Muscle of leg (tissue), 16 donors: ENCODE measurements at places on chromosomes 3 and 15. TPM values are rescaled to one million over a fixed set of nuclear protein-coding genes. Genes with fewer than 3 reads are reported as not detected.

The DUT gene
- total RNA-seq = 102 TPM

The RPSA gene
- total RNA-seq = 1,762 TPM

The PLA2G4B gene
- 7.2 TPM for total RNA-seq

The GALNT15 gene
- total RNA-seq = 2.0 TPM

The NR2E3 gene
- total RNA-seq = 3.4 TPM

The MYZAP gene
- total RNA-seq = 2.9 TPM

The NDN gene
- 200 TPM for total RNA-seq

DNA sequence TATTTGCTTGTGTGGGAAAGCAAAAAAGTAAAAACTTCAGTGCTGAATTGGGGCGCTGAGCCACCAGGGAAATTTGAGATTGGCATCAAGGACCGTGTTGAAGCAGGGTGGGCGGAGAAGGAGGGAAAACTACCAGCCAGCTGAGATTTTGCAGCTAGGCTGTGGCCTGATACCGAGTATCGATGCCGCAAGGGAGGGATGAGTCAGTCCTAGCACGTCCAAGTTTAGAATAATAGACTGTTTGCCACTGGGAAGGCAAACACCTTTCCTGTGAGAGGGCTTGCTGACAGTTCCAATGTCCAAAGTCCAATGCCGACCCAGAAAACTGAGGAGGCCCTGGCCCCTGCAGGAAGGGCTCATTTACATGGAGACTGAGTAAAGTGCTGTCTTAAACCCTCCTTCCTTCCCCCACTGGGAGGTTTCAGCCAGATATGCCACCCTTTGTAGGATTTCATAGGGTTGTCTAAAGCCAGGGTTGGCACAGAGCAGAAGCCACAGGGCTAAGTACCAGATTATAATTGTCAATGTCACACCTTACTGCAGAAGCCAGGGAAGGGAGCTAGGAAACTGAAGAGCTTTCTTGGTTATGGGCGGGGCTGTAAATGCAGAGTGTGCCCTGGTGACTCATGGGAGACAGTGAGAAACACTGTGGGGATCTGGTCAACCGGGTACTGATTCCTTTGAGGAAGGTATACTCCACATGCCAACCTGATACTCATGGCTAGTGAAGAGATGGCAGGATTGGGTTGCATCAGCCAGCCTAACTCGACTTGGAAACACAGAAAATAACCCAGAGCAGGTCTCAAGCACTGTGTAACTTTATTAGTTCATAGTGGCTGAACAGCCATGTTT, 28.4 kb upstream of the PIK3CB start:
- peaks cover 13% of the 10 kb centered on the region for H3K4me1 ChIP-seq
- peak overlapping the region; percentile 72 for H3K27ac ChIP-seq
- H3K27me3 ChIP-seq = no peaks in the 10 kb centered on the region
- no peaks in the 10 kb centered on the region for H3K36me3 ChIP-seq

GRCh38 chr3:141114179-141114745, 63.1 kb downstream of the SPSB4 start:
- H3K4me3 ChIP-seq = no peak overlapping the region
- peak; percentile 51 for DNase-seq
- H3K4me1 ChIP-seq = peaks cover 45% of the 10 kb centered on the region
- H3K36me3 ChIP-seq = peaks cover 2% of the 10 kb centered on the region
- H3K27me3 ChIP-seq = no peaks in the 10 kb centered on the region
- peak overlapping the region; percentile 96 for H3K27ac ChIP-seq

GRCh38 chr15:101313041-101313761, 18.2 kb upstream of the SNRPA1 start:
- H3K4me1 ChIP-seq = peaks cover 3% of the 10 kb centered on the region
- H3K27me3 ChIP-seq = no peaks in the 10 kb centered on the region
- no peak overlapping the region for H3K27ac ChIP-seq
- H3K36me3 ChIP-seq = no peaks in the 10 kb centered on the region

DNA sequence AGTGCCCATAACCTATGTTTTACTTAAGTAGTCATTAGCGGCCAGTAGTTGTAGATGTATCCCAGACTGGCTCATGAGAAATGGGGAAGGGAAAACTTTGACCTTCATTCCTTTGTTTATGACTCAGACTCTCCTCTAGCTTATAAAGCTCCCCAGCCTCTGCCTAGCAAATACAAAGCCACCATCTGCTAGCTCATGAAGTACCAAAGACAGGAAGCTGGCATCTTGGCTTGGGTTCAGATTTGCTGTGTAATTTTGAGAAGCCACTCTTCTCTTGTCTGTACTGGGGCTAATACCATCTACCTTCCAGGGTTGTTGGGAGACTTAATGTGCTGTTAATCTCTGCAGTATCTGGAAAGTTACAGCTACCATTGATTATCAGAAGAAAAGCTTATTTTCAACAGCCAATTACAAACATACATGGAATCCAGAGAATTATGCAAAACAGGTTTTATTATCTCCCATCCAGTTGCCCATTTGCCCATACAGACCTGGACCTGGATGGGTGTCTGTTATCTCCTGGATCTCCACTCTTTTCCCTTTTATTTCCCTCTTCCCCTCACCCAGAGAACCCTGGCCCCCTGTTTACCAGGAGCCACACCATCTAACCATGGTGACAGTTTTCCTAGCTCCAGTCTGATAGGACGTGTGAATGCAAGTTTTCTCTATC, 153.8 kb downstream of the SEMA6D start:
- H3K27ac ChIP-seq = no peak overlapping the region
- no peaks in the 10 kb centered on the region for H3K27me3 ChIP-seq
- H3K4me3 ChIP-seq = no peak overlapping the region
- H3K4me1 ChIP-seq = peaks cover 20% of the 10 kb centered on the region

- no peak overlapping the region for H3K4me3 ChIP-seq
- no peak for DNase-seq
- H3K27me3 ChIP-seq = no peaks in the 10 kb centered on the region
- H3K27ac ChIP-seq = no peak overlapping the region
Measured at GRCh38 chr15:76667943-76668715, 237.0 kb downstream of the SCAPER start.

DNA sequence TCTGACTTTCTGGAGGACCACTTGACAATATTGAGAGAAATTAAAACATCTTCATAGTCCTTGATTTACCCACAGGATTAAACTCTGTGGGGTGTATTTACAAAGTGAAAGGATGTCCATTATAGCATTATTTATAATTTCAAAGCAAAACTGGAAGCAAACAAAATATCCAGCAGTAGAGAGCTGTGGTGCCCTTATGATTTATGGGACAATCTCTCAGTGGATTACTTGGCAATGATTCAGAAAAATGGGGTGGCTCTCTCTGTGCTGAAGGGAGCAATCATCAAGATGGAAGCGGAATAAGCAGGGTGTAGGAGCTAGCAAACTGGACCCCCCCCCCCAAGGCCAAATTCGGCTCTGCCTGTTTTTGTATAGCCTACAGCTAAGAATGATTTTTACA, 9.0 kb downstream of the PPCDC start:
- peaks cover 22% of the 10 kb centered on the region for H3K4me1 ChIP-seq
- H3K4me3 ChIP-seq = no peak overlapping the region
- H3K27ac ChIP-seq = peak overlapping the region; percentile 47

GRCh38 chr3:73249047-73249446, 187.6 kb downstream of the EBLN2 start:
- no peak for DNase-seq
- H3K36me3 ChIP-seq = no peaks in the 10 kb centered on the region
- no peaks in the 10 kb centered on the region for H3K27me3 ChIP-seq
- H3K4me3 ChIP-seq = no peak overlapping the region

- no peak overlapping the region for H3K4me3 ChIP-seq
- no peaks in the 10 kb centered on the region for H3K27me3 ChIP-seq
- DNase-seq = no peak
- no peak overlapping the region for H3K27ac ChIP-seq
- peaks cover 29% of the 10 kb centered on the region for H3K4me1 ChIP-seq
Measured at GRCh38 chr15:70058642-70059360, 38.9 kb downstream of the TLE3 start.

GRCh38 chr3:133965013-133965570, 64.6 kb downstream of the SLCO2A1 start:
- H3K4me1 ChIP-seq = peaks cover 2% of the 10 kb centered on the region
- H3K27me3 ChIP-seq = no peaks in the 10 kb centered on the region
- H3K27ac ChIP-seq = no peak overlapping the region
- H3K4me3 ChIP-seq = no peak overlapping the region
- no peaks in the 10 kb centered on the region for H3K36me3 ChIP-seq
- no peak for DNase-seq

GRCh38 chr3:47890828-47891612, 88.1 kb downstream of the DHX30 start:
- peak; percentile 81 for DNase-seq
- no peak overlapping the region for H3K4me3 ChIP-seq
- peaks cover 47% of the 10 kb centered on the region for H3K36me3 ChIP-seq
- H3K27ac ChIP-seq = peak overlapping the region; percentile 67
- peaks cover 16% of the 10 kb centered on the region for H3K4me1 ChIP-seq

DNA sequence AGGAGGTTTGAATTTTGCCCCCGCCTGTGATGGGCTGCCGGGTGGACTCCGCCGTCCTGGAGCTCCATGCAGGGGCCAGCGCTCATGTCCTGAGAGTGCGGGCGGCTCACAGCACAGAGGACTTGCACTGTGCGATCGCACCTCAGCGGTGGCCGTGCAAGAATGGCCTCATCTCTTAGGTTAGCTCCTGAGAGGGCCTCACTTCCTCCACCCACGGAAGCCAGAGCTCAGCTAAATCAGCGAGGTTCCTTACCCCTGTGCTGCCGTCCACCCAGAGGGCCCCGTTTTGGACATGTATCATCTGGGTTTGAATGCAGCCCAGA, 72.0 kb upstream of the PCSK6 start:
- peaks cover 3% of the 10 kb centered on the region for H3K27me3 ChIP-seq
- no peak overlapping the region for H3K27ac ChIP-seq
- peaks cover 18% of the 10 kb centered on the region for H3K4me1 ChIP-seq
- no peak for DNase-seq
- no peaks in the 10 kb centered on the region for H3K36me3 ChIP-seq
